Stimulated activated CD4-positive, alpha-beta T cell treated with anti-CD3 and anti-CD28 coated beads, Interleukin-2, amount 100 ng/mL, for 4 hours (primary cell): ENCODE measurements at places on chromosomes 2 and 18.

- DNase-seq, result no peak
Observed at GRCh38 chr18:59083136-59083818, 56.4 kb upstream of the SEC11C start.

DNA sequence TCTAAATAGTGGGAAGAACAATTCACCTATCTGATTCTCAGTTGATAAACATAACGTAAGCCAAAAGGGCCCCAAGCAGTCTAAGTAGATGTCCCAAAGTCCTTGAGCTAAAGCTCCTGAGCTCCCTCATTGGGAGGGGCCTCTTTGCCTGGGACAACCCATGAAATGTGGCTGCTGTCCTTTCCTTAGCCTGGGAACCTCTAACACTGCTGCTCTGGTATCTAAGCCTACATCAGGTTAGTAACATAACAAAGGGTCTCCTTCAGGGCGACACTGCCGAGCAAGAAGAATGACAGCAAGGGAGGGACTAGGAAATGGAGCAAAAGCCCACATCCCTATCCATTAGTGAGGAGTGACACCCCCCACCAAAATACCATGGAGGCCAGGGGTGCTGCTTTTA lies 98.3 kb downstream of the MAPRE2 start:
- DNase-seq, result no peak

- no peak for DNase-seq
Observed at GRCh38 chr18:43279015-43279744, 1.9 kb upstream of the SYT4 start.

DNA sequence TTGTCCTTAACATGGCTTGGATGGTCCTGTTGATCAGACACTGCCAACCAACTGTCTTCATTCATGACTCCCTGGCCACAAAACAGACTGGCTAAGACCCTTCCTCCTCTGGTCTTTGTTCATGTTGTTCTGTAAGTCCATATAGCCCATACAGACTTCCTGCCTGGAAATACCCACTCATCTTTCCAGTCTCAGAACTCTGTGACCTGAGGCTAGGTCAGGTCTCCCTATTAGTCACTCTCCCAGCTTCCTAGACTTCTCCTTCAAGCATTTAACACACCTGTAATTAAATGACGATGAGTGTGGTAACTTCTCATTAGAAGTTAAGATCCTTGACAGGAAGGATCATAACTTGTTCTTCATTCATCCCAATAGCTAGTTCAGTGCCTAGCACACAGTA lies 56.3 kb downstream of the CCDC93 start:
- no peak for DNase-seq

DNA sequence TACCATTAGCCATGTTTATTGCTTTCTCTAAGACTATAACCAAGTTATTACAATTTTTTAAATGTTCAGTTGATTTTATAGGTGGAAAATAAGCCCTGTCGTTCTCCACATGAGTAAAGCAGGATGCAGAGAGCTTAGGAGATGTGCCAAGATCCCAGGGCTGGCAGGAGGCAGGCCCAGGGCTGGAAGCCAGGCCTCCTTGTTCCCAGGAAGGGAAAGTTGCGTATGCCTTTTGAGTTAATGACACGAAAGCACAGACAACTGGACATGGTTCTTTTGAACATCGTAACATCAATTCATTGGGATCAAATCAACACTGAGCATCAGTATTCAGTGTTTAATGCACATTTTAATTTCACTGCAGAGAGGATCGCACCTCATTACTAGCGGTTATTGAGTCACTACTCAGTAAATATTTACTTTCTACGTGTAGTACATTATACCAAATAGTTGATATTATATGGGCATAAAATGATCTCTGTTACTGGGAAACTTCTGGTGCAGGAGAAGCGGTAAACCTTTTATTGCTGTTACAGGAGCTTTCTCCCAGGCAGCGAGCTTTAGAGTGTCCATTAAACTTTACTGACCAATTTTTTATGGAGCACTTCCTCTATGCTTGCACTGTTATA lies 60.0 kb downstream of the RNF144A start:
- no peak for DNase-seq

DNA sequence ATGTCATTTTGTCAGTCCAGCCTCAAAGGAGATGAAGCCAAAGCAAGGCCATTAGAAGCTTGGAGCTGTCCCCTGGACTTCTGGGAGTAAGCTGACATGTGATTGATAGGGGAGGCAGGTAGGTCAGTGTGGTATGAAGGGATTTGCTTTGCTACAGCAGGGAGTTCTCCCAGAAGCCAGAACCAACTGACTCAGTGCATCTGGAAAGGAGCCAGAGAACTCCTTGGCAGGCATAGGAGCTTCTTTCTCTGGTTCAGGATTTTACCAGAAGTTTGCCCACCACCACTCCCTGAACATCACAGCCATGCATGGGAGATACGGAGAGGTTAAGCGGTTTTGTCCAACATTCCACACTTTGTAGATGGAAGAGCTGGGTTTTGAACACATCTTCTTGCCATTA lies 24.5 kb upstream of the KCNE4 start:
- no peak for DNase-seq

- DNase-seq, result no peak
Observed at GRCh38 chr2:4992226-4992625, 700.0 kb upstream of the SOX11 start.

GRCh38 chr18:3163968-3164367 lies 55.8 kb downstream of the MYOM1 start:
- no peak for DNase-seq

DNA sequence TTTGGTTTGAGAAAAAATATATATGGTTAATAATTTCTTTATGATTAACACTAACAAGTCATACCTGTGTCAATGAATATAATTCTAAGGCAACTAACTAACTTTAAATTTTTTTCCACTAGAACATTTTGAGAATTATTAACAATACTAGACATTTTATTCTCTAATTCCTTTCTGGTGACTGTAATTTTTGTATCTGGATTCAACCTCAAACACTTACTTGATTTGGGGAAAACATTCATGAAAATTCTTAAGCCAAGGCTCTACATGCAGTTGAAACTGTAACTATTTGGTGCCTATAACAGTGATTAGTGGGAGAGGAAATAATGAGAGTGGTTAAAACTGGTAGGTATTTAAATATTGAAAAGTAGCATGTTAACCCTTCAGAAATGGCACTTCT lies 546.5 kb upstream of the KLHL29 start:
- no peak for DNase-seq
